ENCODE measurements at places on chromosomes 5 and 9.

DNA sequence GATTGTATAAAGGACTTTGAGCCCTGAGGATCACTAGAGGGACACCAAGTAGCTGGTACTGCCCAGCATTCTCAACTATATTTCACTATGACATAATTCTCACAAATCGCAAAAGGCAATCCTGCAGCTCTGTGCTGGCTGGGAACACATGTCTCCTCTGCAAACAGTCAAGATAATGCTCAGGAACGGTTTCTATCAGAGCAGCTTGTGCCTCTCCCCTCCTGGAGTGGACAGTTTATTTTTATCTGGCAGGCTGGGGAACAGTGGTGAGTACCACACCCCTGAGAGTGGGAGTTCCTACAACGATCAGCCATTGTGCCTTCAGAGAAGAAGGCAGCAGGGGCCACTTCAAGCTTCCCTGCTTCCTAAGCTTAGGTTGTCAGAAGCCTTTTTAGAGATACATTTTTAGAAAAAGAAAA lies 65.8 kb downstream of the ERAP1 start:
- DNase-seq: no peak

DNA sequence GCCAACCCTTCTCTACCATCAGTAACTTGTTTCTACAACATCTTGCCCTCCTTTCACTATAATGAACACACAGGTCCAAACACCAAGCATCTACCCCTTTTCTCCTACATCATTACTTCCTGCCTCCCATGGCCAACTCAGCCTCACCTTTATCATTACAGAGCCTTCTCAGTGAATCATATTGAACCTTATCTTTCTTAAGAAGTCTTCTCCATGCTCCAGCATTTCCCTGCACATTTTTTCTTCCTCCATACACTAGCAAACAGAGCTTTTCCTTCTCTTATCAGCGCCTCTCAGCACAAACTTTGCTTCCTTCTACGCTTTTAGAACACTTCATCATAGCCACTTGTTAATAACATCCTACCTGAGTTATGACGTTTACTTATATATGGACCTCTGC lies 148.2 kb downstream of the ARL15 start:
- DNase-seq: no peak

DNA sequence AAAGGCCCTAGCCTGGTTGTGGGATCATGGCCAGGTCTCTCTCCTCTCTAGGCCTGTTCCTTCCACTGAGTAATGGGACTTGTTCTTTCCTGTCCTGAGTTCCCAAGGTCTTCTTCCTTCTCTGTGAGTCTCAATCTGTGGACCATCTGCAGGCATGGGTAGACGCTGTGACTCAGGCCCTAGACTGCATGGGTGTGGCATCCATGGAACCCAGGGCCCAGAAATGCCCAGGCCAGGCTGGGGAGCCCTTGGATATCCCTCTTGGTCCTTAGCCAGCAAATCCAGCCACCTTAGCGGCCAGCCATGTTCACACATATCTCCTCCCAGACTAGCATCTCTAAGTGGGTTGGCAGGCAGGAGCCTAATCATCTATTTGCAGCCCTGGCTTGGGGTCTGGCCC lies 2.3 kb upstream of the ACSL6 start:
- DNase-seq: no peak

- DNase-seq: no peak
Measured at GRCh38 chr5:28132151-28132550, 1093.8 kb upstream of the CDH9 start.

GRCh38 chr5:76849419-76850291 lies at the start of gene S100Z:
Gene S100Z (plus strand): TSS chr5:76850014. CDS start chr5:76875360, 25,346 bp downstream.
- DNase-seq: no peak

- DNase-seq: no peak
Measured at GRCh38 chr5:144377207-144377606, 206.5 kb downstream of the KCTD16 start.
